Activated CD4-positive, alpha-beta T cell treated with anti-CD3 and anti-CD28 coated beads, Interleukin-2, amount 10 ng/mL, durations not matched to agents 7 days and 5 days (primary cell): ENCODE measurements at places on chromosomes 12 and 14. TPM values are rescaled to one million over a fixed set of nuclear protein-coding genes. Genes with fewer than 3 reads are reported as not detected.

DNA sequence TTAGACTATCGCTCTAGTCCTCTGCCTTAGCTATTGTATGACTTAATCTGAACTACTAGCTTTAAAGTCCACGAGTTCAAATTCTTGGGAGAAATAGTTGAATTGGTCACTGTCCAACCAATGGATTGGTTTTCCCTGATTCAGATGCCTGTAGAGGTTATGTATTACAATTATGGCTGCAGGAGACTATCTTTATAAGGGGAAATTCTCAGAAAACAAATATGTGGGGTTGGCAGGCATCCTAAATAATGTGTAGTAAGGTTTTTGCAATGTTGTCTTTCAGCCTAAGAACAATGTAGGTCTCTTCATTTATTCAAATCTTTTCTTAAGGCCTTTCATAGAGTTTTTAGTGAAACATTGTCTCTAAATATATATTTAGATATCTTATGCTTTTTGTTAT lies 26.9 kb downstream of the MYRFL start:
- no peak for DNase-seq

DNA sequence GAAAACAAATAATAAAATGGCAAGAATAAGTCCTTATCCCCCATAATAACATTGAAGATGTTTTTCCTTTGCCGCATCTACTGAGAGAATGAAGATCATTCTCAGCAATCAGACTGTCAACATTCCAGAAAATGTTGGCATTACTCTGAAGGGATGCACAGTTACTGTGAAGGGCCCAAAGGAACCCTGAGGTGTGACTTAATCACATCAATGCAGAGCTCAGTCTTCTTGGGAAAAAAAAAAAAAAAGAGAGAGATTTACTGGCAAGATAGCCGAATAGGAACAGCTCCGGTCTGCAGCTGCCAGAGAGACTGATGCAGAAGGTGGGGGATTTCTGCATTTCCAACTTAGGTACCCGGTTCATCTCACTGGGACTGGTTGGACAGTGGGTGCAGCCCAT lies 41.3 kb upstream of the OR6J1 start:
- no peak for DNase-seq

GRCh38 chr14:89425931-89426330 lies 8.9 kb upstream of the FOXN3 start:
- DNase-seq: no peak

DNA sequence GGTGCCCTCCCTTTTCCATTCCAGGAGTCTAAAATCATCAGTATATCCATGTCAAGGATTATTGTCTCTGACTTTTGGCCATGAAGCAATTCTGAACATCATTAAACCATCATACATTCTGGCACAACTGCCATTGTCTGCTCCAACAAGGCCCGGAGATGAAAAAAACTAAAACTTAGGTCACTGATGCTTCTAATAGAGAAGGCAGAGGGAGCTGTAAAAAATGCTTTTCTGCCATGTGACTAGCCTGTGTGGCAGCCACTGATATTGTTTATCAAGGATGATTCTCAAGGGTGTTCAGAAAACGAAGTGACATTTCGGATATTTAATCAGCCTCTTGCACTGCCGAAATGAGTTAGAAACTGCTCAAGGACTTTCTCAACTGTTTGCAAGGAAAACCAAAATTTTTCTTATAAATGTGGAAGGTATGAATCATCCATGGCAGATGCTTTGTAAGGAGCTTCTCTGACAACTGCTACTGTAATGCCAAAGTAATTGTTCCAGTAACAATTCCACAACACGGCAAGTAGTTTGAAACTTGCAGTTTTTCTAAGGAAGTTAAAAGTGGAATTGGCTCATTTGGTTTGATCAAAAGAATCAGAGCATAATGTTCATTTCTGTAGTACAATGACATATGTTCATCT lies 1076.5 kb upstream of the FLRT2 start:
- DNase-seq: no peak

GRCh38 chr14:25358330-25358729 lies 308.4 kb upstream of the STXBP6 start:
- DNase-seq: no peak

GRCh38 chr14:67389275-67389674 lies 22.7 kb downstream of the PLEK2 start:
- DNase-seq: no peak

- DNase-seq: no peak
These were observed 47.7 kb downstream of the CYP46A1 start for GRCh38 chr14:99731547-99732435.

DNA sequence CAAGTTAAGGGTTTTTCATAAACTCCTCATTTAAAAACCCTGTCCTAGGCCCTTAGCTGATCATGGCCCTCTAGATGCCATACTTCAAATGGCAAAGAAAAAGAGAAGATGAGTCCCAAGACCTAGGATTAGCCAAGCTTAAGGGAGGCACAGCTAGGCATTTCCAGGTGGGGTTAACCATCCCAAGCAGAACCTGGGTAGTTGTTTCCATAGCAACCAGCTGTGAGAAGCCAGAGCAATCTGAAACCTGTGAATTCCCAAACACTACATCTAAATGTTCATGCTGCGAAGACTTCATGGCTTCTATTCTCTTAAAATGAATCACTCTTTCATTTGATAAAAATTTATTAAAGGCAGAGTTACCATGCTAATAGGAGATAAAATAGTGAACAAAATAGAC lies 372.9 kb downstream of the C12orf50 start:
- no peak for DNase-seq

HECTD1 gene
- total RNA-seq: 110 TPM

DNA sequence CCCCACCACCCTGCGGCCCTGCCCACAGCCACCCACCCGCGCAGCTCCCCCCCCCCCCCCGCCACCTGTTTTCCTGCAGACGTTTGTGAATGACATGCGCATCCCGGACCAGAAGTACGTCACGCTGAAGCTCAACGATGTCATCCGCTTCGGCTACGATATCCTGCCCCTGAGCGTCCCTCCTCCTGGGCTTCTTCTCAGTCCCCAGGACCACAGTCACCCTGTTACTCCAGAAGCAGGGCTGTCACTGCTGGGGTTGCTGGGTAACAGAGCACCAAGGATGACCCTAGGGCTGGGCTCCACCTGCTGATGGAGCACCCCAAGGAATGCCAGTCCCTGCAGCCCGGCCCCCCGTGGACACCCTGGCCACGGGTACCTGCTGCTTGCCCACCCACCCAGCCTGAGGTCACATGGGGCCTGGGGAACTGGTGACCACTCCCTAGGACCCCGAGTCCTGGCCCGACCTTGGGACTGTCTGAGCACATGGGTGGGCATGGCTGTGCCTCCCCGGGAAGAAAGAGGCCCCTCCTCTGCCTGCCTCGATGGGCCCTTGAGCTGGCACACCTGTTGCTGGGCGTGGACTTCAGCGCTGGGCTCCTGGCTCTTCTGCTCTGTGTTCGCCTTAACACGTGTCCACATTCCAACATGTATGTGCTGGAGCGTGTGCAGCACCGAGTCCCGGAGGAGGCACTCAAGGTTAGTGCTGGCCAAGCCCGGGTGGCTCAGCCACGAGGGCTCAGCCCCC lies 12.9 kb downstream of the CEP170B start:
- no peak for DNase-seq

- DNase-seq: no peak
These were observed 814 bp downstream of the ANKRD13A start for GRCh38 chr12:109999983-110000505.

DNA sequence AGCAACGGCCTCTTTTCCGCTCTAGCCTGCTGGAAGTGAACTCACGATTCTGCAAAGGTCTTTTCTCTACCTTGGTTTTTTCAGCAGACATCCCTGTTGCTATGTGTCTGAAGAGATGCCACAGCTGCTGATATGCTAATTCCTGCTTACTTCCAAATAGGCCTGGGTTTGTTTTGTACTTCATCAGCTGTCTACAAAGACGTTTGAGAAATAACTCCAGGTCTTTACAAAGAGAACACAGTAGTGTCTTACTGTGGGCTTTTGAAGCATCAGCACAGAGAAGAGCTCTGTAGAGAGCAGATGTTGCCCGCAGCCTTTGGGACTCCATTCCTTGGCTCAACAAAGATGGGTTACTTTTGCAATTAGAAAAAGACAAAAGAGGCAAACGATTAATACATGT lies 1366.5 kb downstream of the AACS start:
- no peak for DNase-seq

DNA sequence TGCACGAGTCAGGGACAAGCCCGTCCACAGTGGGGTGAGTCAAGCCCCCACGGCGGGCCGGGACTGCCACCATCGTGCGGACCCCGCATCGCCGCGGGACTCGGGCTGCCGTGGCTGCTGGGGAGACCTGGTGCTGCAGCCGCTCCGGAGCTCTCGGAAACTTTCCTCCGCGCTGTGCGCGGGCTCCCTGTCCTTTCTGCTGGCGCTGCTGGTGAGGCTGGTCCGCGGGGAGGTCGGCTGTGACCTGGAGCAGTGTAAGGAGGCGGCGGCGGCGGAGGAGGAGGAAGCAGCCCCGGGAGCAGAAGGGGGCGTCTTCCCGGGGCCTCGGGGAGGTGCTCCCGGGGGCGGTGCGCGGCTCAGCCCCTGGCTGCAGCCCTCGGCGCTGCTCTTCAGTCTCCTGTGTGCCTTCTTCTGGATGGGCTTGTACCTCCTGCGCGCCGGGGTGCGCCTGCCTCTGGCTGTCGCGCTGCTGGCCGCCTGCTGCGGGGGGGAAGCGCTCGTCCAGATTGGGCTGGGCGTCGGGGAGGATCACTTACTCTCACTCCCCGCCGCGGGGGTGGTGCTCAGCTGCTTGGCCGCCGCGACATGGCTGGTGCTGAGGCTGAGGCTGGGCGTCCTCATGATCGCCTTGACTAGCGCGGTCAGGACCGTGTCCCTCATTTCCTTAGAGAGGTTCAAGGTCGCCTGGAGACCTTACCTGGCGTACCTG lies 1.1 kb downstream of the PDE3A start:
- DNase-seq: no peak

DNA sequence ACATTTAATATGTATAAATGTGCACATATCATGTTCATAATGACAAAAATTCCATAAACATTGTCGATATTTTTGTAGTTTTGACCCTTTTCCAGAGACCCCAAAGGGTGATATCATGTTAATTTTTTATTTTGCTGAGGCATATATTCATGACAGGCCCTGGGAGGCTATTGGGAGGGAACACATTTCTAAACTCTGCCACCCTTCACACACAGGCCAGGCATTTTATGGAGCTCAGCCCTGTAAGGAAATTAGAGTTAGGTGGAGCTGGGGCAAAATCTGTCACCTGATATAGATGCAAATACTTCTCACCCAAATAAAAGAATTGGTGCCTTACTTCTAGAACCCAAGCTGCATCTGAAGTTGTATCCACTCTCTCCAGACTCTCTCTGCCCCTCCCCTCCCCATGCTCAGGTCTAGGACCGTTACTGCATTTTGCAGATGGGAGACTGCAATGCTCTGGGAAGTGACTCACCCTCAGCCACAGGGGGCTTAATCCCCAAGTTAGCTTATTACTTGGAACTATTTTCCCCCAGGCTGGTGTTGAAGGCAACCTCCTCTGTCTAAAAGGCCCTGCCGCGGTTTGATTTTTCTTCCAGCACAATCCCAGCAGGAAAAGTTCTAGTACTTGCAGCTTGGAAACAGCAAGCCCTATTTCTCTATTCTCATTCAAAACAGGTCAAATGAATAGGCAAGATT lies 238.9 kb downstream of the EMP1 start:
- no peak for DNase-seq

DNA sequence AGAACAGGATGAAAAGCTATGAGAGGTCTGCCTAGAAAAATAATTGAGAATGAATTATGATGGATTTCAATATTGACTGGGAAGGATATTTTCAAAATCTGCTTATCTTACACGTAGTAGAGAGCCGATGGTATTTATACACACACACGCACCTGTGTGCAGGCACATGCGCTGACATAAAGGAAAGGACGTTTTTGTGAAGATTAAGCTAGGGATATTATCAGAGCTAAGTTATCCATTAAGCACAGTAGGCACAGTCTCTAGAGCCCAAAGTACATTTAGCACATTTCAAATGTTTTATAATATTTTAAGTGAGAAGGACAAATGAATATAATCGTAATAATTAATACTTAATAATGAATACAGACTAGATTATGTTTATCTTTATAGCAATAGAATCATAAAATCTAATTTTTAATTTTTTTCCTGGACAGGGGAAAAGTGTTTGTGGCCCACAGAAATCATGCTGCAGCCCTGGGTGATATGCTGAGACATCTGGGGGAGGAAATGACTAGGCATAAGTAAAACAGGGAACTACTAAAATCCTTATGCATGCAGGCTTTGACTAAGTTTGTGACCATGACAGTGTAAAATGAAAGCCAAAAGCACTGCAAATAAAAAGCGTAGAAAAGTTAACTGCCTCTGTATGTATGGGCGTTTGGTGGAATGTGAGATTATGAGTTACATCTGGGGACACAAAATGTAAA lies 146.1 kb downstream of the KITLG start:
- DNase-seq: no peak

SLC7A7 gene
- 0.25 TPM for total RNA-seq

DNA sequence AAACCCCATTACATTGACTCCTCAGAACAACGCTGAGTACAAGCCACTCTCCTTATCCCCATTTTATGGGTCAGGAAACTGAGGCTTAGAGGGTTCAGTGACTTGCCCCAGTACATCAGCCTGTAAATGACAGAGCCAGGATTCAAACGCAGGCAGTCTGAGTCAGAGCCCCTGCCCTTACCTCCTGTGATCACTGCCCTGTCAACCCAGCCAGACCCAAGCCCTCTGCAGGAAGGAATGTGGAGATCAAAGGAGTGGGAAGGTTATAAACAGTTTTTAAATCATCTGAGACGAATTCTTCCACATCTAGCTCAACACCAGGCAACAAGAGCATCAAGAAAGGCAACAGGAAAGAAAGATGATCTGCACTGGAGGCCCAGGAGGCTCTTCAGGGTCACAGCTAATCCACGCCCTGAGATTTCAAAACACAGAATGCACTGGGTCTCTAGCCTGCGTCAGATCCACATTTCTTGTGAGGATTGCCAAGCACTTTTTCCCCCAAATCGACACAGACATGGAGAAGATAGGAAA lies 38.5 kb downstream of the SPTB start:
- no peak for DNase-seq

DNA sequence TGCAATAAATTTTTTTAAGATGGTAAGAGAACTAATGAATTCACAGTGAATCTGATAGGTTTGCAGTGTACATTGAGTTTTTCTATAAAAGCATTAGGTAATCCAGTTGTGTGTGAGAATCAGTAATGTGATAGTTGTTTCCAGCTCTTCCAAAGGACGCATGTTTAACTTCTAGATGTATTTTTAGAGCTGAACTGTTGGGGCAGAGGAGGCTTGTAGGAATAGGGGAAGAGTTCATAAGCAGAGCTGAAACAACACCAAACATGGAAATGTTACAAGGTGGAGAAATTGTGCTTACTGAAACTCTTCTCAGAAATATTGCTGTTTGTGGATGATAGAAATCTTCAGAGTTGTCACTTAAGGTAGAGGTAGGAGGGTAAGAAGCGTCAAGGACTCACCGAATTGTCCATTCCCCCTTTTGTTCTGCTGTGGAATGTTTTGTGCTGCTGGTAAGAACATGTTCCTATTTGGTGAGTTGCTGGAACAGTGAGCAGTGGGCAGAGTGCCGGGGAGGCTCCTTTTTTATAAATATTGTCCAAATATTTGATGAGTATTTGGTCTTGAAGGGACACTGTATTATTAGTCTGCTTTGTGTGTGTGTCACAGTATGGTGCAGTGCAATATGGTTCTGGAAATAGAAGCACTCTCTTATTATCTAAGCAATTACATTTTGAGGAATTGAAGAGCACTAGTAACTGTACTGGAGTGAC lies 76.7 kb downstream of the ANO6 start:
- no peak for DNase-seq

ANHX gene
- total RNA-seq: not detected

RASSF8 gene
- total RNA-seq: 2.1 TPM
